Left kidney (tissue), 8 donors: ENCODE measurements at places on chromosomes 2 and 18.

GRCh38 chr2:240646900-240647502 lies 21.7 kb downstream of the GPR35 start:
- no peak for DNase-seq

- DNase-seq: no peak
Observed at GRCh38 chr18:3508576-3509549, 58.9 kb downstream of the TGIF1 start.

- no peak for DNase-seq
Observed at GRCh38 chr18:69664399-69664798, 263.7 kb downstream of the DOK6 start.

DNA sequence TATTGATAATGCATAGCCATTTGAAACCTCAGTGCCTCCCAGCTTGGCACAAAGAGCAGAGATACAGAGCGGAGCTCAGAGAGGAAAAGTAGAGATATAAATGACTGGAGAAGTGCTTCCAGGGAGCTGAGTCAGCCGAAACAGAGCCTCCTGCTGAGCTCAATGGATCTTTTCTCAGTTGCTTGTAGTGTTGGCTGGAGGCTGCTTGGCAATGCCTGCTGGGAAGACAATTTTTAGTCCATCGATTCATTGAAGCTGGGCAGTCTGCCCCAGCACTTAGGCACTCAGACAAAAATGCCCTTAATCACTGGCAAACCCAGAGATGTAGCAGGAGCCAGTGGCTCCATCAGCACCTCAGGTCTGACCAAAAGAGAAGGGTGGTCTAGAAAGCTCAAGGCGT lies 81.3 kb upstream of the SETBP1 start:
- no peak for DNase-seq

- DNase-seq: no peak
Observed at GRCh38 chr2:83971547-83971946, 487.5 kb downstream of the SUCLG1 start.
